ENCODE measurements at places on chromosomes 6 and 20.

GRCh38 chr6:100230115-100230952 is 234.4 kb downstream of the SIM1 start:
- no peak for DNase-seq

GRCh38 chr6:161414707-161415106 is 140.8 kb upstream of the AGPAT4 start:
- no peak for DNase-seq

DNA sequence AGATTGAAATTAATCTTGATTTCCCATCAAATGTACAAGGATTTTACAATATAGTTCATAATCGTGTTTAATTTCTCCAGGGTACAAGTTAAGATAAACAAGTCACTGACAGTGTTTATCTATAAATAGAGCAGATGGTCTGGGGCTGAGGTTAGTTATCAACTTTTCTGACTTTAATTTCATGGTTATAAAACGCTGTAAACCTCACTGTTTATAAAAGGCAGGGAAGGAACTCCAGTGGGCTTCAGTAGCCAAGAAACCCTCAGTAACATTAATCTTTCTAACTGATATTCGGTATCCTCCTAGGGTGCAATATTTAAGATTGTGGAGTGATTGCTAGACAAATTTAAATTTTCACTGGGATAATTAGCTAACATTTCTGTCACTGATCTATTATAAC is 68.6 kb downstream of the GFRAL start:
- no peak for DNase-seq

GRCh38 chr6:143128681-143129015 is 68.0 kb downstream of the AIG1 start:
- no peak for DNase-seq

DNA sequence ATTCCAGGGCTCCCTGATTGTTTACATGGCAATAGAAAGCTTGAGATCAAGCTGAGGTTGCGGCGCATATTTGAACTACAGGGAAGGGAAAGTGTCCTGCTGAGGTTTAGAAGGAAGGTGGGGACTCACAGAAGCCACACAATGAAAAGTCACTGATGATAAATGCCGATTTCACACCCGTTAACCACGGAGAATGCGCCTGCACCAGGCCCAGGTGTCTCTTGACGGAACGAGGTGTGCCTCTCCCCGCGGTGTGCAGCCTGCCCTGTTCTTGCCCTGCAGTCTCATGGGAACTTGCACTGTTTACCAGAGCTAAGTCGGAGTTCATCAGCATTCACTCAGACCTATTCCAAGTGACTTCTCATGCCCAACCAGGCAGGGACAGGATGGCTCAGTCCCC is 90.3 kb downstream of the LY86 start:
- DNase-seq: no peak

GRCh38 chr6:159093609-159094443 is 49.0 kb upstream of the TAGAP start:
- no peak for DNase-seq

GRCh38 chr20:51584737-51585136 is 42.2 kb upstream of the NFATC2 start:
- no peak for DNase-seq

DNA sequence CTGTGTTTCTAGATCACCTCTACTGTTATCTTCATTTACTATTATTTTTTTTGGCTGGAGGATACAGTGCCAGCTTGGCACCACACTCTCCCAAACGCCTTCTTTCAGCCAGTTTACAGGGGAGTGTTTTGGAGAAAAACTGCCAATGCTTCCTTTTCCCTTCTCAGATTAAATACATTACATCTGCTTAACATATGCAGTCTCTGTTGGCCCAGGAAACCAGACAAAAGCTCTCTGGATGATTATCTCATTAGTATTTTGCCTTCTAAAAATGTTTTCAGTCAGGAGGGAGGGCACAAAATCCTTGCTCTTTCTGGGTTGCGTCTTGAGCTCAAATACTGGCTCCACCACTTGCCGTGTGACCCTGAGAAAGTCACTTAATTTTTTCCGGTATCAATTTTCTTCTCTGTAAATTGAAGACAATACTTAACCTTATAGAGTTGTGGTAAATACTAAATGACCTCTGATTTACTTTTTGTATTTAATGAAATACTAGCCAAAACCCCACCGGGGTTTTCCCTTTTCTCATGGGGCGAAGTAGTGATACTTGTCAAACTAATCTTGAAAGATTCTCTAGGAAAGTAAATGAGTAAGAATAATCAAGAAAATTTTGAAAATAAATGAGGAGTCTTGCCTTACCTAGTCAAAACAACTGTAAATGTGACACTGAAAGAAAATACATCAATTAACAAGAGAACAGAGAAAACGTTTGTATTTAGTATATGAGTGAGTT is 146.2 kb downstream of the MMS22L start:
- DNase-seq: no peak

- DNase-seq: no peak
These were observed 25.0 kb upstream of the SH3BGRL2 start for GRCh38 chr6:79605968-79606764.

DNA sequence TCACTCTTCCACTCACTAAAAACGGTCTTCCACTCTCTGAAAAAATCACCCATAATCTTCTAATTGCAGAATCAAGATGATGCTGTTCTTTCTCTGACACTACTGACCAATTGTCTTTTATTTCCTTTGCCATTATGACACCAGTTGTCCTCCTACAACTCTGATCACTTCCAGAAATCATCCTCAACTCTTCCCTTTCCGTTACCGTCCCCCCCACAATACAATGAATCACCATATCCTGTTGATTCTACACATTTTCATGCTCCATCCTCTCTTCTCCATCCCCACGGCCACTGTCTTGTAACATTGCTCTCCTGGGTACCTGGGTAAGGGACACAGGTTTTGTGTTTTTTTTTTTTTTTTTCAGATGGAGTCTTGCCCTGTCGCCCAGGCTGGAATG is 2.5 kb upstream of the PPP2R5D start:
- DNase-seq: no peak

DNA sequence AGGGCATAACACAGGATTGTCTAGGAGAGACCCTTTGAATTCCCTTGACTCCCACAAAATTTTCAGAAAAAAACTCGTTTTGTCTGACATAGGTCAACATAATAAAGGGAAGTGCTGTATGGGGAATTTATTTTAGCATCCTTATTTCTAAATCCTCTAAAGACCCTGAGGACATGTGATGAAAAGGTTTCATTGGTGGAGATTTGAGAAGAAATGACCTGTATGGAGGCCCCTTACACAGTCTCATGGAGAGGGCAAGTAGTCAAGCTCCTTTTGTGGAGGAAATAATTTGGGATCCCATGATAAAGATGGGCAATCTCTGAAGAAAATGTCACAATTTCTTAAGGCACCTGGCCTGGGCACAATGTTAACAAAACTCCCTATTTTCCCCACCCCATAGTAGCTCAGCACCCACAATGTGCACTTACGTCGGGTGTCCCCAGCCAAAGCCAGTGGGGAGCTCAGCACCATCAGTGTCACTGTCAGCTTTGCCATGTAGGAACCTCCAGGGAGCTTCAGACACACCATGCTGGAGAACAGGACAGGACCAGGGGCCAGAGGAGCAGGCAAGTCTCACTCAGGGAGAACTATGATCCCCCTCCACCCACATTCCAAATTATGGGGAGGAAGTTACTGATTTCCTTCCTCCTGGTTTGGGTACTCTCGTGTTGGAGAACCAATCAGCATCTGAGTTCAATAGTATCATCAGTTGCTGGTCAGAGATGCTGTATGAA is at the start of gene HLA-DRB5:
Gene HLA-DRB5, minus strand, starts transcription at position 591 of the 734 bp plus-strand sequence. Its CDS starts 63 bp downstream, at position 528.
- DNase-seq: peak; percentile 9

DNA sequence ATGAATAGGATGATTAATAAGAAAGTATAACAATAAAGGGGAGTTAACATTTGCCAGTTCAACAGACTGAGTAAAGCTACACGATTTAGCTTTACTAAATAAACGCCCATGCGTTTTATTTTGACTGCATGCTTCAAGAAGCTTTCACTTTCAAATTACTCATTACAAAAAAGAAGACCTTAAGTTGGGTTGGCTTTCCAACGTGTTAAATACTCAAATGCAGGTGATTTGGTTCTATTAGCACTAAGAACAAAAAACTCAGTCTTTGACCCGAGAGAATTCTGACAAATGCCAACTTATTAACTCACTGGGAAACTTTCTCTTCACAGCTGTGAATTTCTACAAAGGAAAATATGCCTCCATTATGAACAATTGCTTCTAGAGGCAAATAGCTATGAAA is 24.8 kb downstream of the RNF146 start:
- DNase-seq: no peak

DNA sequence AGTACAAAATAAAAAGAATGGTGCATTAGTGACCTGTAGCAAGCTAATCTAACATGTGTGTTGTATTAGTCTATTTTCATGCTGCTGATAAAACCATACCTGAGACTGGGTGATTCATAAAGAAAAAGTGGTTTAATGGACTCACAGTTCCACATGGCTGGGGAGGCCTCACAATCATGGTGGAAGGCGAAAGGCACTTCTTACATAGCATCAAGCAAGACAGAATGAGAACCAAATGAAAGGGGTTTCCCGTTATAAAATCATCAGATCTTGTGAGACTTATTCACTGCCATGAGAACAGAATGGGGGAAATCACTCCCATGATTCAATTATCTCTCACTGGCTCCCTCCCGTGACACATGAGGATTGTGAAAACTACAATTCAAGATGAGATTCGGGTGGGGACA is 45.4 kb upstream of the AIG1 start:
- no peak for DNase-seq

DNA sequence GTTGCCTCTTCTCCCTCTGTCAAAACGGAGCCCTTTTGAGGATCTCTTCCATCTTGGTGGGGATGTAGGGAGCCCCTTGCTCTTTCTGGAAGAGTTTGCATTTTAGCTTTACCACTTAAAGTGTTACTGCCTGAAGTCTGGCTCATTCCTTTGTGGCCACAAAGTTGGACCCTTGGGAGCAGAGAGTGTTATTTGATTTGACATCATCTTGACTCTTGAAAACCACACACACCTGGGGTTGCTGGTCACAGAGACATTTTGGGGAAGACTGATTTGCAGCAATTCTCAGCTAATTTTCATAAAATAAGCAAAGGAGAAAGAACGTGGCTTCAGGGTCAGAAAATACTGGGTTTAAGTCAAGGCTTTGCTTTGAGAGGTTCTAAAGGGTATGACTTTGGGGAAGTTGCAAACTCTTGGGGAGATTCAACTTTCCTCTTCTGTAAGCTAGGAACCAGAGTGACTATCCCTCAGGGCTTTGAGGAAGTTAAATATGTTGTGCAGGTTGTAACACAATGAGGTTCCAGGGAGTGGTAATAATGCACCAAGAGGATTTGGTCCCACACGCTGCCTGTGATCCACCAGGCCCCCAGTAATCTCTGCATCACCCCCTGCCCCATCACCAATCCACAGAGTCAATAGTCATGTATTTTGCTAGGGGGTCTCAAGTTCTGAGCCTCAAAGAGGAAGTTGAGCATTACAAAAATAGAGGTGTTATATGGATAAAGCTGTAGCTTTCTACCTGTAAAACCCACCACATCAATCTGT is 141.6 kb upstream of the SLC24A3 start:
- no peak for DNase-seq

- DNase-seq: no peak
These were observed 207.9 kb downstream of the ERMARD start for GRCh38 chr6:169959136-169960002.

DNA sequence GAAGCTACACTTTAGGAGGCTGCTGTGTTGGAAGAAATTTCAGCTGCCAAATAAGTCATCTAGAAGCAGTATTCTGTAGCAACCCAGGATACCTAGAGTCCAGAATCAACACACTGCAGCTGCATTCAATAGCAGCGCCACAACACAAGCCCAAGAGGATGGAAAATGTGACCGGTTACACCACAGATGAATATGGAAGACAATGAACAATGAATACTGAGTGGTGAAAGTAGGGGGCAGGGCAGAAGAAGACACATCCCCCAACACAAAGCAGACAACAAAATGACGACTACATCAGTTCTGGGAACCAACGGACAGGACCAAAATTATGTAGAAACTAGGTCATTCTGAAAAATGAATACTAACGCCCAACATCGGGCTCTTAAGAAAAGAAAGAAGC is 38.2 kb downstream of the KIF6 start:
- no peak for DNase-seq

DNA sequence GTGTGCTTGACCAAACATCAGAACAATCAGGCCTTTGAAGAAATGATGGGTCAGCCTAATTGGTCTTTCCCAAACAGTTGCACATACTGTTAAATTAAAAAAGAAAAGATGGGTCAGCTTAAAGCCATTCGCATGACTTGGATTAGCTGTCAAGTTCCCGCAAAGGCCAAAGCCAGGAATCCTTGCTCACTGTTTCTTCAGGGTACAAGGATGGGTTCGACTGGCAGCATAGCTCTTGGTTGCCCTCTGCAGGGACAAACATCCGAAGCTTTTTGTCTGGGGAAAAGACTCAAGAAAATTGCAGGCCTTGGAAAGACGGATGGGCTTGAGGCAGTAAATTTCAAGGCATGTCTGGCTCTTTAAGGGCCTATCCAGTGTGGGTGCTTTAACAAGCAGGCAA is 168.0 kb downstream of the HDGFL1 start:
- peak; percentile 43 for DNase-seq

- no peak for DNase-seq
These were observed 24.4 kb upstream of the SLCO4A1 start for GRCh38 chr20:62617711-62618483.

- DNase-seq: no peak
These were observed 112.0 kb downstream of the CDK19 start for GRCh38 chr6:110703010-110703905.

GRCh38 chr6:149779644-149779963 is 30.1 kb downstream of the PCMT1 start:
- no peak for DNase-seq

GRCh38 chr6:63803371-63803770 is 167.8 kb downstream of the PHF3 start:
- no peak for DNase-seq

- DNase-seq: no peak
These were observed 391 bp upstream of the B3GAT2 start for GRCh38 chr6:70957284-70957617.

DNA sequence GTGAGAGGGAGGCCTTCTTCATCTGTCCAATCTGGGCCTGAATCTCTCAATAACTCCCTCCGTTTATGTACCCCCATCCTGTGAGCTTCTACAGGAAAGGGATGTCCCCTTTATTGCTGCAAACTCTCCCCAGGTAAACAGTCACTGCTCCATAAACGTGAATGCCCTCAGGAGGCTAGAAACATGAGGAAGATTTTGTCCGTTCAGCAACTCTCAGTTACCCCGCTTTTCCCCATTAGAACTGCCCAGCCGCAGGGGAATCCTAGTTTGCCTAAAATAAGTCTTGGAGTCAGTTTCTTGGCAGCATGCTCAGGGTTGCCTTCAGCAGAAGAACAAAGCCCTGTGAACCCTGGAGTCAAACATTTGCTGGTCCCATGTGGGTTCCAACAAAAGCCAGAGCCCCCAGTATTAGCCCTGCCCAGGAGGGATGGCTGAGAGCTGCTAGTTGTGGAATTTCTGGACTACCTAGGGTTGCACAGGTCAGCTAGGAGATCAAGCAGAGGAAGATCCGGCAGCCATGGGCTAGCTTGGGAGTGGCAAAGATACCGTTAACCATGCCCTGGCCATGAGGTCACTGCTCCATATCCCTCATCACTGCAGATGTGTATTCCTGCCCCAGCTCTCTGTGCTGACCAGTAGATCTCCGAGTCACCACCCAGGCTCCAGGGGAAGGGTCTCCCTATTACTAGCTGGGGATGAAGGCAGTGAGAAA is 640 bp downstream of the LRRN4 start:
- DNase-seq: no peak
